C1 segment of cervical spinal cord (tissue), 14 donors: ENCODE measurements at places on chromosomes 5 and 9.
A peak's percentile ranks its signal among the peaks of the same experiment; 100 is the strongest.

- DNase-seq = peak; percentile 11
Measured at GRCh38 chr5:94903726-94904125, 285.3 kb downstream of the SLF1 start.

DNA sequence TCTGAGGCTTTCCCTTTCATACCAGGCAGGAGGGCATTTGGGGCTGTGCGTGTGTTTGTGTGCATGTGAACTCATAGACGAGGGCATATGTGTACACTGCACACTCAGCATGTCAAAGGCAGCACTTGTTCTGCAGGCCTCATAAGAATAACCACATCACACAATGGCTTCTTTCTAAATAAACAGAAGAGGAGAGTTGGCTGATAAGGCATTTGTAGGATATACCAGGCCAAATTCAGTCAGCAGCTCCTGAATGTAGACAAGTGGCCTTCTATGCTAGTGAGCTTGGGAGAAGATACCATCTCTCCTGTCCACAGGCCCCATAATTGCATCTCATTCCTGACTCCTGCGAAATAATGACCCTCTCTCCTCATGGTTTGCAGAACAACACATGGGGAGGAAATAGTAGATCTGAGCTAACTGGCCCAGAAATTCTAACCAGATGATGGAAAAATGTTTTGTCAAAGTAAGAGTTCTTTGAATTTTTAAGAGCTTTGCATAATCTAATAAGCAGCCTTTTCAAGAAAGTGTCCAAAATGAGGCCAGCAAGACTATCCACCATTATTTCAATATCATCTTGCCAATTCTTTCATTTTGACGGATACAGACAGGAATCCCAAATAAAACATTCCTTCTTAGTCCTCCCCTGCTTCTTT, 60.5 kb upstream of the GAS1 start:
- no peak for DNase-seq

- DNase-seq = no peak
Measured at GRCh38 chr9:3468421-3469205, 57.2 kb downstream of the RFX3 start.

DNA sequence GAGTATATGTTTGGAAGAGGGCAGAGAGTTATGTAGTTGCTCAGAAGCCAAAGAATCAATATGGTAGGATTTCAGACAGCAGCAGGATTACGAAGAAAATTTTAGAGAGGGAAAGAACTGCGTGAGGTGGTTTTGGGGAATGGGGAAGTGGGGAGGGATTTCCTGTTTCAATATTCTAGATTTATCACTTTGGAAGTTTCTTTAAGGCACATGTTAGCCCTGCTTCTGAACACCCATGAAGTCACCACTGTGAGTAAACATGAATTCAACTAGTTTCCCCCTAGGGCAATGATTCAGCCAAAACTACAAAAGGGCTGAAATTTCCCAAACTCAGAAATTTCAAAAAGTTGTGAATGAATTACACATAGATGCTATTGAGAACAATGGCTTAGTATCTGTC, 132.2 kb downstream of the EBF1 start:
- DNase-seq = no peak

- no peak for DNase-seq
Measured at GRCh38 chr5:40464511-40464910, 215.2 kb upstream of the PTGER4 start.

DNA sequence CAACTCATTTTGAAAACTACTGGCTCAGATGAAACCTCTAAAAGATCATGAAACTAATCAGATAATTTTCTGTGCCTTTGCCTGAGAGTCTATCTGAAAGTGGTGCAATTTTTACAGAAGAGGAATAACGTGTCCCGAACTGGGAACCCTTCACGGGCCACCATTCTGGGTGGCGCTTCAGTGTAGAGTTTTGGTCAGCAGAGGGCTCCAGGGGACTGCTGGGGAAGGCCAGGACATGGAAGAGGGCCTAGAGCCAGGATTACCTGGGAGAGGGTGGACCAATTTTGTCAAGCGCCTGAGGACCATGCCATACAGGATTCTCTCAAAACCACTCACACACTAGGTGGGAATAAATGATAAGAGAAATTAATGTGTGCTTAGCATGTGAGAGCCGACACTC, 49.7 kb upstream of the PLEKHG4B start:
- no peak for DNase-seq
